Liver (tissue), 10 donors: ENCODE measurements at places on chromosomes 7 and 10. TPM values are rescaled to one million over a fixed set of nuclear protein-coding genes. Genes with fewer than 3 reads are reported as not detected.

NPSR1 gene
- not detected for total RNA-seq

PTN gene
- total RNA-seq = 0.50 TPM

- H3K27me3 ChIP-seq = no peaks in the 10 kb centered on the region
- no peak overlapping the region for H3K4me3 ChIP-seq
- DNase-seq = no peak
- H3K27ac ChIP-seq = peak overlapping the region; percentile 99
- H3K36me3 ChIP-seq = peaks cover 9% of the 10 kb centered on the region
- peaks cover 36% of the 10 kb centered on the region for H3K4me1 ChIP-seq
These were observed 503 bp upstream of the TRIP6 start for GRCh38 chr7:100866729-100867039.

DNA sequence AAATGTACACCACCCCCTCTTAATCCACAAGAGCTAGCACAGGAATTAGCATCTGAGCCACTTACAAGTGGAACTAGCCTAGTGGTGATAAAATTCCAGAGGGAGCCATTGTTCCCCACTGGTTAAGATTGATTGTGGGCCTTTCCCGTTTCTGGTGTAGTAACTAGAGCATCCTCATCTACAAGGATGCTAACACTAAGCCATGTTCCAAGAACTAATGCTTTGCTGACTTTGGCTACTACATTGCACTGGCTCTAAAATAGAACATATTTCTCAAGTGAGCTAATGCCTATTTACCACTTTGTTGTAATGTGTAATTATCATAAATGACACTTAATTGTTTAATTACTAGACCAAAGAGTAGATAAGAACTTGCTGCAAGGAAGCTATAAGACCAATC, 143.7 kb downstream of the FZD1 start:
- H3K27me3 ChIP-seq = no peaks in the 10 kb centered on the region
- DNase-seq = no peak
- H3K36me3 ChIP-seq = no peaks in the 10 kb centered on the region
- H3K27ac ChIP-seq = no peak overlapping the region
- H3K4me3 ChIP-seq = no peak overlapping the region
- H3K4me1 ChIP-seq = no peaks in the 10 kb centered on the region

DNA sequence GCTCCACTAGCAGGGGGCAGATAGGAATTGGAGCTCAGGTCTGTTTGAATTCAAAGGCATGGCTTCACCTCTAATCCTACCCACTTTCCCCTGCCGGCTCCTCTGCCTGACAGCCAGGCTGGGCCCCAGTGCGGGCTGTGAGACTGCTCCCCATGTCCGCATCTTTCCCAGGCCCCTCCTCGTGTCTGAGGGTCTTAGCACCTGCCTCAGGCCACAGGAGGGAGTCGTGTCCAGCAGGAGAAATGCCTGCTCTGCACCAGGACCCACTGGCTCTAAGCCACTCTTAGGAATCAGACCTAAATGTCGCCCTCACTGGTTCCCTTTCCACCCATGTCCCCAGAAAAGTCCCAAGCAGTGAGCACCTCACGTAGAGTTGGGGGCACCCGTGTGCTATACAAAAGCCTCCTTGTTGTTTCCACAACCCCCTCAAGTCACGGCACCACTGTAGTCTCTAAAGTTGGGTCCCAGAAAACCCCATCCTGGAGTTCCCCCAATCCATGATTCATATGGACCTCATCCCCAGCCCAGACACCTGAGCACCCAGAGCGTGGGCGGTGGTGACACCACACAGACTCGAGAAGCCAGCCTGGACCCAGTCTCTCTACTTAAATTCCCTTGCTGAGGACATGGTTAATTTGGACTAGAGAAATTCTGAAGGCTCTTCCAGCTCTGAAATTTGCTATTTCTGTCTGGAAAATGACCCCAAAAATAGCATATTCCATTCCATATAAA, 466.4 kb upstream of the ZMIZ1 start:
- H3K36me3 ChIP-seq = no peaks in the 10 kb centered on the region
- peak; percentile 22 for DNase-seq
- no peaks in the 10 kb centered on the region for H3K27me3 ChIP-seq

ABI1 gene
- total RNA-seq = 14.7 TPM
